H54 (cell line): ENCODE measurements at places on chromosomes 6 and 20.

DNA sequence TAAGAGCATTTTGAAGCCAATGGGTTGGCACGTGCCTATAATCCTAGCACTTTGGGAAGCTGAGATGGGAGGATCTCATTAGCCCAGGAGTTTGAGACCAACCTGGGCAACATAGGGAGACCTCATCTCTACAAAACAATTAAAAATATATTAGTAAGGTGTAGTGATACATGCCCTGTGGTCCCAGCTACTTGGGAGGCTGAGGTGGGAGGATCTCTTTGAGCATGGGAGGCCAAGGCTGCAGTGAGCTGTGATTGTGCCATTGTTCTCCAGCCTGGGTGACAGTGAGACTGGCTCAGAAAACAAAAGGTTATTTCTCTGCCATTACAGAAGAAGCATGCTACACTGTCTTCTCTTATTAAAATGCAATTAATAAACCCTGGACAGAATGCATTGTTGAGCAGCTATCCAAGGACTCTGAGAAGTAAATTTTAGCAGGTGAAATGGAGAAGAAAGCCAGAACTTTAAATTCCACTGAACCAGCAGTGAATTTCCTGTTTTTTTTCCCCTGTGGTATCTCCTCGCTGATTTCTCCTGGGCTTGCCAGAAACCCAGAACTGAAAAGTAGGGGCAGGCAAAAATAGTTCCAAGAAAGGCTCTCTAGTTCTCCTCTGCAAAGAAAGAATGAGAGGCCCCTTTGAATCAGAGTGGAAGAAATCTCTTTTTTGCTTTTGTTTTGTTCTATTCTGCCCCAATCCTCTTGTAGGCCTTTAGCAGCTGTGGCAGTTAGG is 8.4 kb downstream of the AMD1 start:
- no peak for DNase-seq

DNA sequence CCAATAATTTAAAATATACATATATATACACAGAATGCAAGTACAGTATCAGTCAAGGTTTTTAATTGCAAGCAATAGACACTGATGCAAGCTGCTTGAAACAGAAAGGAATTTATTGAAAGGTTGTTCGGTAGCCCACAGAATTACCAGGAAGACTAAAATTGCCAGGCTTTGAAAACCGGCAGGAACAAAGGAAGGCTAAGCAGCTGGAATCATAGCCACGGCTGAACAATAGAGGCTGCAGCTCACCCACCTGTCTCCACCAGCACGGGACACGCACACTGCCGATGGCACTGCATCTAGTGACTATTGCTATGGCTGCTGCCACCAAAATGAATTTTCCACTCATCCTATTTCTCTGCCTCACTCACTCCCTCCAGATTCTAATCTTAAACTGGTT is 22.0 kb upstream of the L3MBTL3 start:
- DNase-seq, result no peak

- DNase-seq, result no peak
These were observed 389.2 kb upstream of the FLRT3 start for GRCh38 chr20:14726591-14726990.

DNA sequence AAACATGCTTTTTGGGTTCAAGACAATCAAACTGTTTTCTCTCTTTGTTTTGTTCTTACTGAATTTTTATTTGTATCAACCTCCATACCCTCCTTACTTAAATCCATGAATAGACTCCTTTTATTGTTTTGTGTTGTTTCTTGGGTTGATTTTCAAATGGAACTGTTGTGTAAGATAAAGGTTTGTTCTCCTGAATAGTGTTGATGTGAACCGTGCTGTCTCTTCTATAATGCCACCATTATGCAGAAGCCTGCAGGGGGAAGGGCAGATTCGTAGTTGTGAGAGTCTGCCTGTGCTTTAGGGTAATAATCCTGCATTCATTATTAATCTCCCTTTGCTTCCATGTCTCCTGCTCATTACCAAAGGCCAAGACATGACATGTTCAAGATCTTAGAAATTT is 105.9 kb downstream of the CDKAL1 start:
- DNase-seq, result no peak

GRCh38 chr6:115643762-115644161 is 416.9 kb downstream of the FRK start:
- DNase-seq, result no peak
